ENCODE measurements at places on chromosomes 7 and 10. TPM values are rescaled to one million over a fixed set of nuclear protein-coding genes. Genes with fewer than 3 reads are reported as not detected.

Gene TRUB1
- total RNA-seq = 24.8 TPM

Gene TAS2R3
- total RNA-seq = not detected

Gene SP4
- total RNA-seq = 4.1 TPM

Gene NEUROD6
- total RNA-seq = not detected

Gene CCL24
- total RNA-seq = not detected

Gene NSMCE4A
- 54.8 TPM for total RNA-seq

Gene PRKCQ
- total RNA-seq = not detected

Gene CPN1
- not detected for total RNA-seq

Gene PURB
- total RNA-seq = 6.3 TPM

All from myometrial cell (primary cell).